Esophagus squamous epithelium (tissue), 5 donors: ENCODE measurements at places on chromosomes 2 and 18.

DNA sequence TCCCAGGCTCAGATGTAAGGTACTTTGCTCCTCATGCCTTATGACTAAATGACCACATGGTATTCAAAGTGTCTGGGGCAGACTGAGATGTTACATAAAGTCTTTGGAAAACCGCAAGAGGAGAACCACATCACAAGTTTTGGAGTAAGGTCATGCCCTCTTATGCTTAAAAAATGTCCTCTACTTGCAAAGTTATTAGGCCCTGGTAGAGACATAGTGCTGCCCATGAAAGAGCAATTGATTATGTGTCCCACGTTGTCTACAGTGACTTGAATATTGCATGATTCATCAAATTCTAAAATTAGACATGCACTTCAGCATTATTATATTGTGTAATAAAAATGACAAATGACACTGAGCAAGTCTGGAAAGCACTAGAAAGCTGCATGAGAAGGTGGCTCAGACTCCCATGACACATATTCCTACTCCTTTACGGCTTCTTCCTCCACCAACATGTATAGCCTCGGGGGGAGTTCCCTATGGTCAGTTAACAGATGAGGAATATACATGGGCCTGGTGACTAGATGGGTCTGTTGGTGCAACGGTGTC lies 602.6 kb upstream of the VRK2 start:
- DNase-seq = no peak

GRCh38 chr2:47257946-47258348 lies 102.8 kb upstream of the STPG4 start:
- no peak for DNase-seq

DNA sequence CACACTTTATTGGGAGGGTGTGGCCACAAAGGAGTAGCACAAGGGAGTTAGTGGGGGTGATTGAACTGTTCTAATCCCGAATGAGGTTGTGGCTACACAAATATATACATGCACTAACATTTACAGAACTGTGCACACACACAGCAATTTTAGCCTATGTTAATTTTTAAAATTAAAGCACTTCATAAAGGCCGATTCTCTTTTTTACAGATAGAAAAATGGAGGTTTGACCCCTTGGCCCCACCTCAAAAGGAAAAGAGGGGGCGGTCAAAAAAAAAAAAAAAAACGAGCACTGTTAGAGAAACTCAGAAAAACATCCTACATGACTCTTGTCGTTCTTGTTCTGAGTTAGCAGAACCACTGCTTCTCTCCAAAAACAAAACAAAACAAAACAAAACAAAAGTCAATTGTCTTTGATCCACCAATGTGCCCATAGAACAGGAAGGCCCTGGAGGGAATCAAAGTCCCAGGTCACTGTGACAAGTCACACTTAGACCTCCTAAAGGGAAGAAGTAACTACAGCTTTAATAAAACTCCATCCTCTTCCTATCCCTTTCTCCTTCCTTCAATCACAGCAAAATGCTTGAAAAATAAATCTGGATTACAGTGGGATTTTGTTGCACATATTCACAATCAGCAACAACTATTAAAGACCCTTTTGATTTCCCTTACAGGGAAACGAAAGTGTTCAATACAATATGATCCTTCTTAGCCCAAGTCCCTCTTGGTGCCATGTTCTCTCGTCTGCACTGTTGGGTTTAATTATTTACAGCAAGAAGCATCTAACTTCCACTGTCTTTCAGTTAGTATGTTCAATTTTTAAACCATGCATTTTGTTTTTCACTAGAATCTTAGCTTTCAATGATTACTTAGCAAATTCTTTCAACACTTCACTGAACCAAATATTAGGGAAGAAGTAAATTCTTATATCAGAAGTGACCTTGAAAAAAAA lies 16.6 kb downstream of the LRP2 start:
- DNase-seq = no peak

DNA sequence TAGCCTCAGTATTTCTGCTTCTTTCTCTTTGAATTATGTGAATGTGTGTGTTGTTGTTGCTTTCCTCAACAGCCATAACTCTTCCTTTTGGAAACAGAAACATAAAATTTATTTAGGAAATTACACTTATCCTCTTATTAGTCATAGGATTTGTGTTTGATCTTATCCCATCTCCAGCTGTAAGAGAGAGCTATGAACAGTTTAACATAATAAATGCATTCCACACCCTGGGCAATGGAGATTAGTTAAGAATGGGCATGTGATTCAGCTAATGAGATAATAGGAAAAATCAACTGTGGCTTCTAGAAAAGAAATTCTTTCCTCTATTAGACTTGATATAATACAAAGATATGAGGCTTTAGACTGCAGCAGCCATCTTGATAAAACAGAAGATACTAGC lies 55.0 kb downstream of the SCN7A start:
- no peak for DNase-seq

DNA sequence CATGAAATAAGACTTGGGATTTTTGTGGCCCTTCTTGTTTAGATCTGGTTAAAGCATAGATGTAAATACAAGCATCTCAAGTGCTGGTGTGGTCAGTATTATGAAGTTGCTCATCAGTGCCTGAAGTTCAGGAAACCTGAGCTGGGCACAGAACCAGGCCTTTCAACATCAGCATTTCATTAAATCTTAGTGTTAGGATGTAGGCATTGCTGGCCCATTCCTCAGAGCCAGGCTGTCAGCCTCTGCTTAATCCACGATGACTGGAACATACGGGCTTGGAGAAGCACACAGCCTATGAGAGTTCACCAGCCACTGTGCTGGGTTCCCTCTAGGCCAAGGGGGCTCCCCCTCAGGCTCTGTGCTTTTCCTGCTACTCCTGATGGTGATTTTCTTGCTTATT lies 270.2 kb downstream of the EN1 start:
- DNase-seq = no peak

GRCh38 chr2:217271813-217272212 lies 411.9 kb upstream of the TNP1 start:
- no peak for DNase-seq

DNA sequence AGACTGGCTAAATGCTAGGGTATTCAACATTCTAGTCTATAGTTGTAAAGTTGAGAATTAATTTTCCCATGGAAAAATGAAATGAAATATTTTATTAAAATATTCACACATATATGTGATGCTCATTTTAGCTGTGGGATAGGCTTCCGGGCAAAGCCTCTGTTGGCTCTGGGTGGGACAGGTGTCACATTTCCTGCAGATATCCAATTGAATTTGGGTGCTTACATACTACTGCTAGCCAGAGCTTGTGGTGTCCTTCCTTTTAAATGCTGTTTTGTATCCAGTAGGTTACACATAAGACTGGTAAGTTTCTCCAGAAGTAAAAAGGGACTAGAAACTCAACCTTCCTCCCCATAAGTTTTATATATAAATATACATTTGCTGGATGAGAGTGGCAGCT lies 73.8 kb downstream of the RPRM start:
- no peak for DNase-seq

DNA sequence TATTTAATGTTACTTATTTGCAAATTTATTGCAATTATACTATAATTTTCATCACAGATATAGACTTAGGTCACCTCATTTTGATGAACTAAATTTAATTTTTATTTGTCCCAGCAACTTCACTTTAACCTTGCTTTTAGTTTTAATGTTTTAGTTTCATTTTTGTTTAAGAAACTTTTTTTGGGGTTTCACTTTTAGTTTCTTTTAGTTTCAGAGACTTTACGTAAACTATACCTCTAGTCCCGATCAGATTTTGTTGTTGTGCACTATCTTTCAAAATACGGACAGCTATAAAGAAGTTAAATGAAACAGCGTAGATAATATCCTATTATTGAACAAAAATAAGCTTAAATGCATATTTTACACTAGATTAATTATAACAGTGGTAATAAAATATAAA lies 460.5 kb downstream of the ERBB4 start:
- DNase-seq = no peak

DNA sequence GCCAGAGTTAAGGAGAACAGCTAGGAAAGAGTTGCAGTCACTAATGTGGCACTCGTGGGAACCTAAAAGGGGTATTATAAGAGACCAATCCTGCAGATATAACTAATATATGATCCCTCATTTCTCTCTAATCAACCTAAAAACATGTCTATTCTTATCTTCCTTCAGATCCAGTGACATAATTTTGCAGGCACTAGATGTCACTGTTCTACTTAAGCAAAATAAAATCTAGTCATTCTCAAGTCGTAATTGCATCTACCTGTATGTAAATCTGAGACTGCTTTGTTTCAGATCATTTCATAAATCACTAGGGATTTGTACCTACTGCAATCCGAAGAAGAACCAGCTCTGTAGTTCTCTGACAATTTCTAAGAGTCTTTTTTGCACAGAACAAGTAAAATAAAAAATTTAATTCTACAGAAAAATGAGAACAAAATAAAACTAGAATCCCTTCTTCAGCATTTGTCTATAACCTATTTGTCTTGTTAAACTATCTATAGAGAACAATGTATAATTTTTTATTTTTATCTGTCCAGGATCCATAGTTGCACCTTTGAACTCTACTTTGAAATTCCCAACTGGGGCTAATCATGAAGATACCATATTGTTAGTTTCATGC lies 56.5 kb upstream of the ERBB4 start:
- no peak for DNase-seq

DNA sequence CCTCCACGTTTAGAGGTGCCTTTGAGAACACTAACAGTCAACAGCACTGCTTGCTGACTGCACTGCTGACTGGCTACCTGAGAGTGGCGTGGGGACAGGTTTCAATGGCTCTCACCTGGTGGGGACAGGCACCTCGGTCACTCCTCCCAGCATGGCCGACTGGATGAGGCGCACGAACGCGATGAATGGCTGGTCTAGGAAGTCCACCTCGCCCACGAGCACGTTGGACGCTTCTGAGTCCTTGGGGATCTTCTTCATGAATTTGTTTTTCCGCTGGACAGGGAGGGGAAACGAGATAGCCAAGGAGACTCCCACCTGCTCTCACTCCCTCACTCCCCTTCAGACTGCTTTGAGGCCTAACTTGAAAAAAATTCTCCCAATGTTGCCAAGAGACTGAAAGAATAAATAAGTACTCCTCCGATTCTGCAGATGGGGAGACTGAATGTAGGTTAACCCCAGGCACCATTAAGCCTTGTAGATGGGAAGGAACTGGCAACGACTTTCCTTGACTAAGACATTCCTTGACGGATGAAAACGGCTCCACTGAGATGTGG lies 57.3 kb downstream of the MTHFD2 start:
- no peak for DNase-seq

- no peak for DNase-seq
Measured at GRCh38 chr2:179995741-179996515, 11.2 kb downstream of the CWC22 start.

DNA sequence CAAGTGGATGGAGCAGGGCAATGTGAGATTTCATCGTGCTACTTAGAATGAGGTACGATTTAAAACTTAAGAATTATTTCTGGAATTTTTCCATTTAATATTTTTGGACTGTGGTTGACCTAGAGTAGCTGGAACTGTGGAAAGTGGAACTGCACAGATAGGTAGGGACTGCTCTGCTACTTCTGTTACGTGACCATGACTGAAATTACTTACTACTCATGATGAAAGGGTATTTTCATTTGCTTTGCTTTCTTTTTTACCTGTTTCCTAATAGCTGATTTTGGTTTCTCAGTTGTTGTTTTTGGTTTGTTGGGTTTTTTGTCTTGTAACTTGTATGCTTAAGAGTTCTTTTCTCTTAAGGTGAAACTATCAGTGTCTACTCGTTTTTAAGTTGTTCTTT lies 11.4 kb downstream of the UBE2E3 start:
- DNase-seq = no peak

DNA sequence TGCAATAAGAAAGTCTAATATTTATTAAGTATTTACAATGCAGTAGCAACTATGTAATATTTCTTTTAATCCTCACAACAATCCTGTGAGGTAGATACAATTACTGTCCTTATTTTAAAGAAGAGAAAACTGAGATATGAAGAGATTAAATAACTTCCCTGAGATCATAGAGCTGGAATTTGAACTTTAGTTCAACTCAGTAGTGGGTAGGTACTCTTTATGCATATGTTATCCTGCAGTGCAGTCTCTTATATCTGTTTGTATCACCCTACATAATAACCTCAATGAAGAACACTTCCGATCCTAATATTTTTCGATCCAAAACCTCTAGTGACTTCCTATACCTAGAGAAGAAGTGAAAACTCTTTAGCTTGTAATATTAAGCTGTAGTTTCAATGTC lies 64.2 kb downstream of the PLA2R1 start:
- DNase-seq = no peak

- DNase-seq = no peak
Measured at GRCh38 chr2:206556357-206556949, 85.8 kb upstream of the FAM237A start.

- DNase-seq = no peak
Measured at GRCh38 chr2:229520691-229521096, 193.7 kb downstream of the DNER start.

DNA sequence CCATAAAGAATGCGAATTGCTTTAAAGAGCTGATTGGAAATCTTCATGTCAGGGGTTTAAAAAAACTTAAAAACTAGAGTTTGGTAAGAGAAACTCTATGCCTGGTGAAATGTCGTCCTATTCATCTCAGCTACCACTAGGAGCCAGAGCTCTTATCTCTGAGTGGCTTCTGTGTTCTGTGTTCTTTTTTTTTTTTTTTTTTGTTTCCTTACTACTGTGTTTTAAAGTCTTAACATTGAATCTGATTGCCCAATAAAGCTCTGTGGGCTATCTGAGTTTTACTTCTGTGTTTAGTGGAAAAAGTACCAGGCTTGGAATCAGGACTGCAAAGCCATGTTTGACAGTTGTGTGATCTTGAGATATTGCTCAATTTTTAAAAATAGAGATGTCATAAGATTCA lies 494.8 kb downstream of the RIT2 start:
- DNase-seq = no peak

DNA sequence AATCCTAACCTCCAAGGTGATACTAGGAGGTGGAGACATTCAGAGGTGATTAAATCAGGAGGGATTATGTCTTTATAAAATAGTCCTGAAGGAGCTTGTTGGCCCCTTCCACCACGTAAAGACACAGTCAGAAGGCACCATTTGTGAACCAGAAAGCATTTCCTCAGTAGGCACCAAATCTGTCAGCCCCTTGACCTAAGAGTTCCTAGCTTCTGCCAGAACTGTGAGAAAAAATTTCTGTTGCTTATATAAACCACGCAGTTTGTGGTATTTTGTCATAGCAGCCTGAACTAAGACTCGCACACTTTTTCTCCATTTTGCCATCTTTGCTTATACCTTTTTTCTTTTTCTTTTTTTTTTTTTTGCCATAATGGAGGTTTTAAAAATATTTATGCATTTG lies 18.6 kb upstream of the NARS1 start:
- no peak for DNase-seq

DNA sequence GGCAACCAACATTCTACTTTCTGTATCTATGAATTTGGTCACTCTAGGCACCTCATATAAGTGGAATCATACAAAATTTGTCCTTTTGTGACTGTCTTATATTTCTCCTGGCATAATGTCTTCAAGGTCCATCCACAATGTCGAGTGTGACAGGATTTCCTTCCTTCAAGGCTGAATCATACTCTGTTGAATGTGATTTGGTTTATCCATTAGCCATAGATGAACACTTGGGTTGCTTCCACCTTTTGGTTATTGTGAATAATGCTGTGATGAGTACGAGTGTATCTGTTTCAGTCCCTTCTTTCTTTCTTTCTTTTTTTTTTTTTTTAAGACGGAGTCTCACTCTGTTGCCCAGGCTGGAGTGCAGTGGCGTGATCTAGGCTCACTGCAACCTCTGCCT lies 311.3 kb downstream of the TGIF1 start:
- no peak for DNase-seq

- no peak for DNase-seq
Measured at GRCh38 chr2:179051250-179051649, 1.3 kb upstream of the CCDC141 start.

- no peak for DNase-seq
Measured at GRCh38 chr2:239916205-239917124, 108.7 kb downstream of the NDUFA10 start.

GRCh38 chr2:142175813-142176338 lies 45.1 kb upstream of the LRP1B start:
- no peak for DNase-seq
